Osteoblast (primary cell): ENCODE measurements at places on chromosomes 7 and 10.

DNA sequence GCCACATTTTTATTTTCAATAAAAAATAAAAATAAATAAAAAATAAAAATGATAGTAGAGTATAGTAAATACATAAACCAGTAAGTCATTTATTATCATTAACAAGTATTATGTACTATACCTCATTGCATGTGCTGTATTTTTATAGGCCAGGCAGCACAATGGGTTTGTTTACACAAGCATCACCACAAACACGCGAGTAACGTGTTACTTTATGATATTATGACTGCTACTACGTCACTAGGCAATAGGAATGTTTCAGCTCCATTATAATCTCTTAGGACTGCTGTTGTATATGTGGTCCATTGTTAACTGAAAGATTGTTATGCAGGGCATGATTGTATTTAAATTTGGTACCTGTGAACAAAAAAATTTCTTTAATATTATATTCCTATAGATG, 20.8 kb upstream of the SDHAF3 start:
- DNase-seq, result no peak
- H3K27me3 ChIP-seq, result no peaks in the 10 kb centered on the region
- H3K27ac ChIP-seq, result no peak overlapping the region
- no peaks in the 10 kb centered on the region for H3K36me3 ChIP-seq
- no peaks in the 10 kb centered on the region for H3K4me1 ChIP-seq

DNA sequence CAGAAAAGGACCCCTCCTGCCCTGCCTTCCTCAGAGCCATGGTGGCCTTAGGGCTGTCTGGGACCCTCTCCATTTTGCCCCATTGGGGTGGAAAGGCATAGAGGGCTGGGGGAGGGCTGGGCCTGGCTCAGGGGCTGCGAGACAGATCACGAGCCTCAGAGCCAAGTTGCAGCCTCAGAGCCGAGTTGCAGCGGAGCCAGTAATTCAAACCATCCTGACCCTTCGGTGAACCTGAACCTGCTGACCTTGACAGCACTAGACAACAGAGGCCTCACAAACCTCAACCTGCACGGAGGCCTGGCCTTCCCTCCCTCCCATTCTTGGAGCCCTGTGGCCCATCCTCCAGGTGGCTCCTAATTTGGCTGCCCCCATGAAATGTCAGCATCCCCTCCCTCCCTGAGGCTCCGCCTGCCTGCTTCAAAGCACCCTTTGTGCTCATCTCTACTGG, 45.4 kb downstream of the PAX2 start:
- H3K27ac ChIP-seq, result no peak overlapping the region
- no peak overlapping the region for H3K4me3 ChIP-seq
- DNase-seq, result no peak
- H3K4me1 ChIP-seq, result no peaks in the 10 kb centered on the region

DNA sequence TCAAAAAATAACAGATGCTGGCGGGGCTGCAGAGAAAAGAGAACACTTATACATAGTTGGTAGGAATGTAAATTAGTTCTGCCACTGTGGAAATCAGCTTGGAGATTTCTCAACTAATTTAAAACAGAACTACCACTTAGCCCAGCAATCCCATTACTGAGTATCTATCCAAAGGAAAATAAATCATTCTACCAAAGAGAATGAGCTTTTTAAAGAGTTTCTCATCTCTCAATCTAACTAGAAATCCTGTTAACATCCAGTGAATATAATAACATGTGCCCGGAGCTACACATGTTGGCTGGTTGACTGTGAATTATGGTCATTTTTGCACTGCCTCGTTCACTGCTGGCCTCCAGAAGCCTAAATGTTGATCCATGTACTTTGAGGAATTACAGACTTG, 39.3 kb downstream of the BET1 start:
- H3K27me3 ChIP-seq, result no peaks in the 10 kb centered on the region
- H3K36me3 ChIP-seq, result no peaks in the 10 kb centered on the region
- peaks cover 4% of the 10 kb centered on the region for H3K4me1 ChIP-seq
- DNase-seq, result no peak
- no peak overlapping the region for H3K27ac ChIP-seq

GRCh38 chr10:4825456-4825867, 545 bp upstream of the AKR1E2 start:
- H3K27ac ChIP-seq, result no peak overlapping the region
- H3K27me3 ChIP-seq, result no peaks in the 10 kb centered on the region
- peaks cover 14% of the 10 kb centered on the region for H3K4me1 ChIP-seq
- H3K4me3 ChIP-seq, result peak overlapping the region; percentile 73
- no peaks in the 10 kb centered on the region for H3K36me3 ChIP-seq
- DNase-seq, result no peak

GRCh38 chr7:100212631-100213286, 7.0 kb upstream of the PVRIG start:
- peaks cover 38% of the 10 kb centered on the region for H3K27me3 ChIP-seq
- no peak overlapping the region for H3K27ac ChIP-seq
- DNase-seq, result no peak
- no peaks in the 10 kb centered on the region for H3K36me3 ChIP-seq

GRCh38 chr10:9166770-9167169, 1112.3 kb downstream of the GATA3 start:
- H3K27me3 ChIP-seq, result no peaks in the 10 kb centered on the region
- H3K4me3 ChIP-seq, result no peak overlapping the region
- DNase-seq, result no peak
- H3K4me1 ChIP-seq, result no peaks in the 10 kb centered on the region

DNA sequence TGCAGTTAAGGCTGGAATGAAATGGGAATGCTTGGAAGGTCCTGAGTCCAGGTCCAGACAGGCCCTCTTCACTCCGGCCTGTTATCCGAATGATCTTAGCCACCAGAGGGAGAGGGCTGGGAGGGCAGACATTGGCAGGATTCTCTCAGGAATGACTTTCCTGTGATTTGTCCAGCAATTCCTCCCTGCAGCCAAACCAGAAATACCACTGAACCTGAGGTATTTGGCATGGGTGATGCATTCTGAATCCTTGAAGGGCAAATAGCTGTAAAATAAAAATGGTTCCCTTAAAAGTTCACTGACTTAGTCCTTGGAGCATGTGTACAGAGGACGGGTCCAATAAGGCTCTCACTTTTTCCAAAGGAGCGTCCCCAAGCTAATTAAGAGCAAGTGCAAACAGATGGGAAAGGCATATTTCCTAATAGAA, 77.5 kb upstream of the HABP2 start:
- peaks cover 16% of the 10 kb centered on the region for H3K27me3 ChIP-seq
- H3K27ac ChIP-seq, result no peak overlapping the region
- no peak overlapping the region for H3K4me3 ChIP-seq

- H3K4me3 ChIP-seq, result no peak overlapping the region
- H3K36me3 ChIP-seq, result no peaks in the 10 kb centered on the region
- H3K27ac ChIP-seq, result no peak overlapping the region
- no peak for DNase-seq
Observed at GRCh38 chr7:99731638-99732374, 3.2 kb downstream of the CYP3A7 start.

DNA sequence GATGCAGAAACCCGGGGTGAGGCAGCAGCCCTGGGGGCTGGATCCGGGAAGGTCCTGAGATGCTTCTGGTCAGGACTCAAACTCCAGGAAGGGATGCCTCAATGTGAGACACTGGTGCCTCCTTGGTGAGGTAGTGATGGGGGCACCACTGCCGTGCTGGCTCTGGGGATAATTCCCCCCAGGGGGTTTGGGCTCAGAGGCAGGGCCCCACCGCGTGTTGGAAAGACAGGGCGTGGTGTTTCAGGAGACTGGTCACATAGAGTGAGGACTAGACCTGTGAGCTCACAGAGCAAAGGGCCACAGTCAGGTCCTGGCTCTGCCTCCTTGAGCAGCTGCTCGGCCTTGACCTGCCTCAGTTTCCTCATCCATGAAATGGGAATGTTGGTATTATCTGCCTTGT, 361.9 kb downstream of the GLRX3 start:
- DNase-seq, result peak; percentile 39
- no peaks in the 10 kb centered on the region for H3K27me3 ChIP-seq
- no peak overlapping the region for H3K4me3 ChIP-seq
- H3K4me1 ChIP-seq, result no peaks in the 10 kb centered on the region

- DNase-seq, result no peak
- no peak overlapping the region for H3K4me3 ChIP-seq
- no peak overlapping the region for H3K27ac ChIP-seq
- no peaks in the 10 kb centered on the region for H3K27me3 ChIP-seq
Observed at GRCh38 chr7:120442838-120443237, 169.9 kb downstream of the KCND2 start.

DNA sequence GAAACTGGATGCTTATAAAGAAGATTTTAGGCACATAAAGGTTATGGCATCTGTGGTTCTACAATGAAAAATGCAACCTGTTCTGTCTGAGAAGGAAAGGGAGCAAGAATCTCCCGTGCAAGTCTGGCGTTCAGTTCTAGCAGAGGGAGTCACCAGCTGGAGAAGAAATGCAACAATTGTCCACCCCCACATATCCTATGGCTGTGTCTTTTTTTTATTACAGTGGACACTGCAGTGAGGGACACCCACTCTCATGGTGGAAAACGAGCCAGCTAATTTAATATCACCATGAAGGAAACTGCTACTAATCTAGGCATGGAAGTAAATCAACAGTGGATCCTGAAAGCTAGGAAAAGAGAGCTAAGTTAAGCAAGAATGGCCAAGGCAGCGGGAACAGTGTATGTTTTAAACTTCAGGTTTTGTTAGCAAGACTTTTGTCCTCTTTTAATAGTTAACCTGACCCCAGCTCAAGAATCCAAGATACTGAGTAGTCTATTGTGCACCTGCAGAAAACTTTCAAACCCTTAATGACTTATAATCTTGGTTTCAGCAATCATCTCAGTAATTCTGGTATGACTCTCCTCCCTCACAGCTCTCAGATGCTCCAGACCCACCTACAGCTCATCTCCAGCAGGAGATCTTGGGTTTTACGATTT, 149.3 kb downstream of the FGFR2 start:
- no peaks in the 10 kb centered on the region for H3K36me3 ChIP-seq
- no peak overlapping the region for H3K4me3 ChIP-seq
- no peaks in the 10 kb centered on the region for H3K27me3 ChIP-seq
- DNase-seq, result no peak
- no peaks in the 10 kb centered on the region for H3K4me1 ChIP-seq

DNA sequence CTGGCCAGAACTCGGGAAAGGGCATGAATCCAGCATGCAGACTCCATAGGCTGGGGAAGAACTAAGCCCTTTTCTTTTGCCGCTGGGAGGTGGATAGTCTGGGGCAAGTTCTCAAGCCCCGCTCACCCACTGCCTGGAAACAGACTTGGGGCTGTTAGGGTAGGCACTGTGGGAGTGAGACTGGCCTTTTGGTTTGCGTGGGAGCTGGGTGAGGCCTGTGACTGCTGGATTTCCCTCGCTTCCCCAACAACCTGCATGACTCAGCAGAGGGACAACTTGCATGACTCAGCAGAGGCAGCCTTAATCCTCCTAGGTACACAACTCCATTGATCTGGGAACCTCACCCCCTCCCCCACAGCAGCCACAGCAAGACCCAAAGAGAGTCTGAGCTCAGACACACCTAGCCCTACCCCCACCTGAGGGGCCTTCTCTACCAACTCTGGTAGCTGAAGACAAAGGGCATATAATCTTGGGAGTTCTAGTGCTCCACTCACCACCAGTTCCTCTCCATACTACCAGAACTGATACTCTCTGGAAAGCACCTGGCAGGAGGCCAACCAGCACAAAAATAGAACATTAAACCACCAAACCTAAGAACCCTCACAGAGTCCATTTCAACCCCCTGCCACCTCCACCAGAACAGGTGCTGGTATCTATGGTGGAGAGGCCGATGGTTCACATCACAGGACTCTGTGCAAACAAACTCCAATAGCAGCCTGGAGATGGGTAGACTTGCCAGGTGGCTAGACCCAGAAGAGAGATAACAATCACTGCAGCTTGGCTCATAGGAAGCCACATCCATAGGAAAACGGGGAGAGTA, 81.4 kb upstream of the LAMB4 start:
- peaks cover 5% of the 10 kb centered on the region for H3K4me1 ChIP-seq
- H3K27me3 ChIP-seq, result no peaks in the 10 kb centered on the region
- no peak overlapping the region for H3K27ac ChIP-seq
- no peaks in the 10 kb centered on the region for H3K36me3 ChIP-seq

GRCh38 chr10:113563306-113564088, 10.6 kb downstream of the HABP2 start:
- H3K4me1 ChIP-seq, result peaks cover 4% of the 10 kb centered on the region
- H3K36me3 ChIP-seq, result no peaks in the 10 kb centered on the region
- H3K4me3 ChIP-seq, result peak overlapping the region; percentile 68
- no peak overlapping the region for H3K27ac ChIP-seq

DNA sequence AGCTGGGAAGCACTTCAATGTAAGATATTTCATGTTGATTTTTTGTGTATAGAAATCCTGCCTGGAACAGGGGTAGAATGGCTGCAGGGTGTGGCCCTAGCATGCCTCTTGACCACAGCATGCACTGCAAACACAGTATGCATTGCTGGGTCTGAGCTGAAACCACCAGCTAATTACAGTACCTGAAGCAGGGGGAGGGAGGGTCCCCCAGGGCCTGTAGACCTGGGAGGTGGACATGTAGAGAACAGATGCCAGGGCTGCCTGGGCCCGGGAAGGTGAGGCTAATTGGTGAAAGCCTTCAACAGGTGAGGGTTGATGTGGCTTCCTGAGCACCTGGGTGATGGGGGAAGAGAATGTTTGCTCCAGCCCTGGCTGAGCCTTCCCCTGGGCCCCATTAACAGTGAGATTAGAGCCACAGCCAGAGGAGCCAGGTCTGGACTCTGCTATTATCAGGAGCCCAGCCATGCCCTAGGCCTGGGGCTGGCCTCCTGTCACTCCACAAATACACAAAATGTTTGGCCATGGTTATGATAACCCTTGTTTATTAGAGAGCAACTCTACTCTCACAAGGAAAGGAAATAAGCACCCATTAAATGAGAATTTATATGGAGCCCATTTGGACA, 83.3 kb downstream of the PLXNA4 start:
- H3K4me1 ChIP-seq, result peaks cover 4% of the 10 kb centered on the region
- no peak for DNase-seq

DNA sequence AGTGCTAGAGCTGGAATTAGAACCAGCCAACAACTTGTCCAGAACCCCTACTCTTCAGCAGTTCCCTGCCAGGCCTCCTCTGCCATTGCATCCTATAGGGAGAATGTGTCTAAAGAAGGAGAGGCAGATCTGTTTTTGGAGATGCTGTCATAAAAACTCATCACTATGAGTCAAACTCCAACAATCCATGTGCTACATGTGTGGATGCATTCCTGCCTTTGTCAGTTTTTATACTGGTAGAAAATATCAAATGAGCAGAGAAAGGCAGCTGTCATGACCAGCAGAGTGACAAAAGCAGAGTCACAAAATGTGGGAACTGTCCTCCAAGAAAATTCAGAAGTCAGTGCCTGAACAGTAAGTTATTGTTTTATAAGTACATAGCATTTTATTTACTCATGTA, 93.0 kb downstream of the ABLIM1 start:
- H3K27me3 ChIP-seq, result peaks cover 5% of the 10 kb centered on the region
- H3K4me1 ChIP-seq, result peaks cover 3% of the 10 kb centered on the region
- no peaks in the 10 kb centered on the region for H3K36me3 ChIP-seq

GRCh38 chr7:4174016-4174415, 508.1 kb upstream of the FOXK1 start:
- no peaks in the 10 kb centered on the region for H3K36me3 ChIP-seq
- H3K27ac ChIP-seq, result no peak overlapping the region
- DNase-seq, result no peak
- no peak overlapping the region for H3K4me3 ChIP-seq

GRCh38 chr7:2598154-2598823, 33.5 kb upstream of the TTYH3 start:
- no peaks in the 10 kb centered on the region for H3K4me1 ChIP-seq
- H3K27me3 ChIP-seq, result no peaks in the 10 kb centered on the region
- H3K36me3 ChIP-seq, result peaks cover 22% of the 10 kb centered on the region
- peak; percentile 62 for DNase-seq
